ENCODE measurements at places on chromosomes 1 and 21. TPM values are rescaled to one million over a fixed set of nuclear protein-coding genes. Genes with fewer than 3 reads are reported as not detected.

DNA sequence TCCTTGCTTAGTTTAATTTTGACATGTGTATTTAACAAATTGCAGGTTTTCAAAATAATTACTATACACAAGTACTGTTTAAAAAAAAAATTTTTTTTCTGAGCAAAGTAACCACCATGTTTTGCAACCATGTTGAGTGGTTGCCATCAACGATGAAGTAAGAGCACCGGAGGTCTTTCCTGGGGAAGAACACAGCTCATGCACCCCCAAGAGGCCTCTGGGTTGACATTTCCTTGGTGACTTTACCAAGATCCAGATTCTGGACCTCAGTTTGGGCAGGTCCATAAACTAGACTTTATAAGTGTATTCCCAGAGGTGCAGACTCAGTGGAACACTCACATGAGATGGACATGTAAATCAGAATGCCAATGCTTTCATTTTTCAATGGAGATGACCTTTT, 36.8 kb upstream of the RALGPS2 start:
- peak; percentile 26 for DNase-seq
- no peaks in the 10 kb centered on the region for H3K27me3 ChIP-seq
- peaks cover 17% of the 10 kb centered on the region for H3K4me1 ChIP-seq

DNA sequence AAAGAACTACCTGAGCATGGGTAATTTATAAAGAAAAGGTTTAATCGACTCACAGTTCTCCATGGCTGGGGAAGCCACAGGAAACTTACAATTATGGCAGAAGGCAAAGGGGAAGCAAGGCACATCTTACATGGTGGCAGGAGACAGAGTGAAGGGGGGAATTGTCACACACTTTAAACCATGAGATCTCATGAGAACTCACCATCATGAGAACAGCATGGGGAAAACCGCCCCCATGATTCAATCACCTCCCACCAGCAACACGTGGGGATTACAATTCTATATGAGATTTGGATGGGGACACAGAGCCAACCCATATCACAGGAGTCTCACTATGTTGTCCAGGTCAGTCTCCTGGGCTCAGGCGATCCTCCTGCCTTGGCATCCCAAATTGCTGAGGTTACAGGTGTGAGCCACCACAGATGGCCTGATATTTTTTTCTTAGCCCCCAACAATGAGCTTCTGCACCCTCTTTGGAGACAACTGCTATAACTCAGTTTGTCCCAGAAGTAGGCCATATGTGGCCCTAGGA, 22.5 kb upstream of the MORC3 start:
- H3K36me3 ChIP-seq = peaks cover 2% of the 10 kb centered on the region
- no peaks in the 10 kb centered on the region for H3K27me3 ChIP-seq
- no peak overlapping the region for H3K4me3 ChIP-seq
- no peak for DNase-seq
- H3K4me1 ChIP-seq = peaks cover 2% of the 10 kb centered on the region

GRCh38 chr1:192576190-192577144, 894 bp downstream of the RGS1 start:
- no peaks in the 10 kb centered on the region for H3K27me3 ChIP-seq
- no peak for DNase-seq
- no peak overlapping the region for H3K27ac ChIP-seq
- H3K4me1 ChIP-seq = no peaks in the 10 kb centered on the region
- no peak overlapping the region for H3K4me3 ChIP-seq

DNA sequence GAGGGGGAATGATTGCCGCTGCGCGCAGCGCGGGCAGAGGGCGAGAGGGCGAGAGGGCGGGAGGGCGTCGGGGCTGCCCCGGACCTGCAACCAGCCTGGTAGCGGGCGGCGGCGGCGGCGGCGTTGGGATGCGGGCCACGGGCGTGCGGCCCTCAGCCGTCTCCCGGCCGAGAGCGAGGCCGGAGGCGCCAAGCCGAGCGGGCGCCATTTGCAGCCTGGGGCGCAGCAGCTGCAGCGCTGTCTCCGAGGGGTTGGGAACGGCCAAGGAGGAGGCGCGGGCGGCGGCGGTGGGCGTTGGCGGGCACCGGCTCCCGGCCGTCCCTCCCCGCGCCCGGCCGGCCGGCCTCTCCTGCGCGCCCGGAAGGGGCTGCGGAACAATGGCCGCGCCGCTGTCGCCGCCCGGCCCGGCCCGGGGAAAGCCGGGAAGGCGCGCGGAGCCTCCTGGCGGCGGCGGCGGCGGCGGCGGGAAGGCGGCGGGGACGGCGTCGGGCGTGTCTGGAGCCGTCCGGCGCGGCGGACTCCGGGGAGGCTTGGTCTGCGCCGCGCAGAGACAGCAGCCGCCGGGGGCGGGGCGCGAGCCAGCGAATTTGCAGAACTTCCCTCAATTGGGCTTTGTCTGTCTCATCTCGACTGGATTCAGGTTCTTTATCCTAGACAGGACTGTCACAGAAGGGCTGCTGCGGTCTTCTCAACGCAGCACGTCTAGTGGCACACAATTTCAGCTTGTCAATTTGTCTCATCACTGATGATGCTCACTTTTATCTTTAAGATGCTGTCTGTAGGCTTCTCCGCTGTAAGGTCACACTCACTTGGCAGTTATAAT, 35.7 kb downstream of the ZBTB8B start:
- H3K27me3 ChIP-seq = no peaks in the 10 kb centered on the region
- H3K4me1 ChIP-seq = no peaks in the 10 kb centered on the region
- DNase-seq = peak; percentile 49
- no peaks in the 10 kb centered on the region for H3K36me3 ChIP-seq

The SLAMF9 gene
- total RNA-seq = 0.28 TPM

The CR2 gene
- total RNA-seq = not detected

DNA sequence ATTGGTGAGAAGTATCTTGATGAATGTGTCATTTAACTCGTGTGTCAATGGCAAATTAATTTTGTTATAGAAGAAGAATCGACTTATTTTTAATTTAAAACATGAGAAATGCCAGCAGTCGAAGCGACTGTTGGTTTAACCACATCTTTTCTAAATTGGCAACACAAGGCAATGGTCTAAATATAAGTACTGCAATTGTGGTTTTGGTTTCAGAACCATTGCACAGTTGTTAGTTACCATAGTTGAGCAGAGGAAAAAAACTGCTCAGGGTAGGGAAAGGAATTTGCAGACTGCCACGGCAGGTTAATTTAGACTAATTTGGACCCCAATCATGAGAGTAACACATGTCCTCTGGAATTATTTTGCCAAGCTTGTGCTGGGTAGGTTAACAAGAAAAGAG, 185.6 kb upstream of the RUNX1 start:
- no peak for DNase-seq
- no peaks in the 10 kb centered on the region for H3K36me3 ChIP-seq
- no peak overlapping the region for H3K27ac ChIP-seq
- H3K4me1 ChIP-seq = peaks cover 9% of the 10 kb centered on the region
- no peak overlapping the region for H3K4me3 ChIP-seq

DNA sequence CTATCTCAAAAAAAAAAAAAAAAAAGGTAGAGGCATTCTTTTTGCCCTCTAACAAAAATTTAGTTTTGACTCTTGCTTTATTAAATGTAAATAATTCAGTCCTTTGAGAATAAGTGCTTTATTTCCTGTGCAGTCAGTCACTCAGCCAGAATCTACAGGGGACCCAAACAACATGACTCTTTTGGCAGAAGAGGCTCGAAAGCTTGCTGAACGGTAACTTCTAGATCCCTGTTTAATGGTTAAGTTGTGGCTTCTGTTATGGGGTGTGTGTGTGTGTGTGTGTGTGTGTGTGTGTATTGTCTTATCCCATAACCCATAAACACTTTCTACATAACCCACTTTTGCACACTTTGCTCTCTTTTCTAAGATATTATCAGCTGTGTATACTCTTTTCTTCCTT, 54.9 kb upstream of the LAMC2 start:
- H3K4me1 ChIP-seq = peaks cover 5% of the 10 kb centered on the region
- H3K27me3 ChIP-seq = no peaks in the 10 kb centered on the region
- H3K27ac ChIP-seq = no peak overlapping the region
- DNase-seq = no peak
- no peak overlapping the region for H3K4me3 ChIP-seq

The GSTM1 gene
- not detected for total RNA-seq

DNA sequence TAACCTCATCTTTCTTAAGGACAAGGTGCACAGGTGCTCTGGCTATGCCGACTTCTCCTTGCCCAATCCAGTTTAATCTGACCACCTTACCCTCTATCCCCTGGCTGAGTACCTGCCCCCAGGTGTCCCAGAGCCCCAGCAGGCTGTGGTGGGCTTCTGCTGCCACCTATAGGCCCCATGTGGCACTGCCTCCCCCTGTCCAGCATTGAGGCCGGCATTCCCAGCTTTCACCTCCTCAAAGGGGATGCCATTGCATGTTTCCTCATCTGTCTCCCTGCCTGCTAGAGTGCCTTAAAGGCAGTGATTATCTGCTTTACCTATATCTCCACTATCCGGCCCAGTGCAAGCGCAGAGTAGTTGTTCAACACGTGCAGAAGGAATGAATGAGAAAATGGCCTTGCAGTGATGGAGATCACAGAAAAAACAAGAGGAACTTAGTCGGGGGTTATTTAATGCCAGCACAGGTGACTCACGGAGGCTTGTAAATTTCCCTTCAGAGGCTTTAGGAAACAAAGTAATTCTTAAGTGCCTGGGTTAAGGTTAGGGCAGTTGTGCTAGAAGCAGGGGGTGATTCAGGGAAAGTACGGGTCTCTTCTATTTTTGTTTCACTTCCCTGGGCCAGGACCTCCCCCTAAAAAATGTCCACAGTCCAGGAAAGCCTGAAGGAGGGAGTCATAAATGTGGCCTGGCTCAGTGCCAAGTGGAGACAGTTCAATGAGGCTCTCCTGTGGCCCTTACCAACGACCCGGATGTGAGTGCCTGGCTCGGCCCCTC, 131.8 kb upstream of the NGF start:
- no peak overlapping the region for H3K4me3 ChIP-seq
- H3K36me3 ChIP-seq = no peaks in the 10 kb centered on the region
- no peaks in the 10 kb centered on the region for H3K27me3 ChIP-seq
- DNase-seq = peak; percentile 55
- no peak overlapping the region for H3K27ac ChIP-seq
- H3K4me1 ChIP-seq = 0 out of 2 replicates have a peak, but pooled peaks cover 2% of the 10 kb centered on the region

DNA sequence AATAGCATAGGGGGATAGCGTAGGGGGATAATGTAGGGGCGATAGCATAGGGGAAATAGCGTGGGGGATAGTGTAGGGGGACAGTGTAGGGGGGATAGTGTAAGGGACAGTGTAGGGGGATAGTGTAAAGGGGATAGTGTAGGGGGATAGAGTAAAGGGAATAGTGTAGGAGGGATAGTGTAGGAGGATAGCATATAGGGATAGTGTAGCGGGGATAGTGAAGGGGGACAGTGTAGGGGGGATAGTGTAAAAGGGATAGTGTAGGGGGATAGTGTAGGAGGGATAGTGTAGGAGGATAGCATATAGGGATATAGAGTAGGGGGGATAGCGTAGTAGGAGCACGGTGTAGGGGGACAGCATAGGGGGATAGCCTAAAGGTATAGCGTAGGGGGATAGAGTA, 14.1 kb upstream of the ARF1 start:
- H3K27ac ChIP-seq = no peak overlapping the region
- no peaks in the 10 kb centered on the region for H3K36me3 ChIP-seq
- no peak overlapping the region for H3K4me3 ChIP-seq
- no peaks in the 10 kb centered on the region for H3K4me1 ChIP-seq
- DNase-seq = no peak

DNA sequence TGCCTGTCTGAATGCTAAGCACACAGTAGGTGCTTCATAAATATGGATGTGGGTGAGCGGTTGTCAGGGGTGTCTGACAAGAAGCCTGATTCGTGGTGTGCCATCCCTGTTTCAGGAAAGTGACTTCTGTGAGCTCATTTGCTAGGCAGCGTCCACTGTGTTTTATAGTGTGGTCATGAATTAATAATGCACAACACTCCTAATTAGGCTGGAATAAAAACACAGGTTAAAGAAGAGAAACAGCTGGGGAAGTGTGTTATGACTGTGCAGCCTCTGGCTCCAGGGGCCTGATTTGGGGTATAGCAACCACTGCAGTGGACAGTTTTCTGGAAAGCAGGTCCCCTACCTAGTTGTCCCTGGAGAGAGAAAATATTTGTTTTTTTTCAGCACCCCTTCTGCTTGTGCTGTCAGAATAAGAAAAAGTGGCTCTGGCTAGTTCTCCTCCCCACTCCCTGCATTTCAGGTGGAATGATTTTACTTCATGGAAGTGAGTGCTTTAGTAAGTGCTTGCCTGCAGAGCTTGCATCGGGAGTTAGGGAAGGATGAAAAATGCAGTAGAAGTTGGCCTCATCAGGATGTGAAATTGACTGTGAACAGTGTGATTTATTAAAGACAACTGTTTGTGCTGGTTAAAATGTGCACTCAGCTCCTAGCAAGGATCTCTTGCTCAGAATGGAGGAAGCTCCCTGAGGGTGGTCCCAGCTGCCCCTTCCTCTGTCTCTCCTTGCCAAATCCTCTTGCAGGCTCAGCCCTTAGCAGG, 333.8 kb downstream of the HHAT start:
- no peaks in the 10 kb centered on the region for H3K27me3 ChIP-seq
- no peaks in the 10 kb centered on the region for H3K4me1 ChIP-seq
- H3K27ac ChIP-seq = no peak overlapping the region
- no peaks in the 10 kb centered on the region for H3K36me3 ChIP-seq

GRCh38 chr1:29856340-29857114, 620.2 kb downstream of the PTPRU start:
- H3K36me3 ChIP-seq = no peaks in the 10 kb centered on the region
- DNase-seq = no peak
- H3K27me3 ChIP-seq = peaks cover 3% of the 10 kb centered on the region
- H3K4me1 ChIP-seq = no peaks in the 10 kb centered on the region

Measured in IMR-90 (cell line).